ENCODE measurements at places on chromosomes 2 and 18. TPM values are rescaled to one million over a fixed set of nuclear protein-coding genes. Genes with fewer than 3 reads are reported as not detected.

CYP1B1 gene
- 6.9 TPM for total RNA-seq

DNA sequence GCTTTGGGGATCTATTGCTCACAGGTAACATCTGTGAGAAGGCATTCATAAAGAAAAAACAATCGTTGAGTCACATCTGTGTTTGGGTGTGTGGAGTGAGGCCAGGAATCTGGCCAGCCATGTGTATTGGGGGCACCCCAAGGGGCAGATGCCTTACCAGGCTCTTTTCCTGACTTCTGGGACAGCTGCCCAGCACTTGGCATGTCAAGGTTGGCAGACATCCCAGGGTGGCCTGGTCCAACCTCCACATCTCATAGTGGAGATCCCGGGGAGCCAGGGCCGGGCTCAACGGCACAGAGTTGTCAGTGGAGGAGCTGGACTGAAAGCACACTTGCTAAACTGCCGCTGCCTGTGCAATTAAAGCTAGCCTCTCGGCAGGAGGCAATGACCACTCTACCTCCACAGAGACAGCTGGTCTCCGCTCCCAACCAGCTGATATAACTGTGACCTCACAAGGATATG, 75.3 kb upstream of the MGAT4A start:
- peak; percentile 82 for DNase-seq

DNA sequence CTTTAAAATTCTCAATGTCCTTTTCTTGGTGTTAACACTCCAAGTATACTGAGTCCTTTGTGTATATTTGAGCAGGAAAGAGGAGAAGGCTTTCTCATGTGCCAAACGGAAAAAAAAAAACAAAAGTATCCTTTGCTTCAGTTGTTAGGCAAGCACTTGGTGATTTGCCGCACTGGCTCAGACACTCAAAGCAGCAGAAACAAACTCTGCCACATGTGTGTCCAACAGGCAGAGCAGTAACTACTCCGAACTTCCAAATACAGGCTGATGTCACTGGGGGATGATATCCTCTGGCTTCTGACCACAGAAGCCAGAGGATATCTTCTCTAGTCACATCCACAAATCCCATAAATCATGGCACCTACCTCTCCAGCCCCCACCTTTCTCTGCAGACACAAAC, 108.0 kb upstream of the SALL3 start:
- no peak for DNase-seq

DNA sequence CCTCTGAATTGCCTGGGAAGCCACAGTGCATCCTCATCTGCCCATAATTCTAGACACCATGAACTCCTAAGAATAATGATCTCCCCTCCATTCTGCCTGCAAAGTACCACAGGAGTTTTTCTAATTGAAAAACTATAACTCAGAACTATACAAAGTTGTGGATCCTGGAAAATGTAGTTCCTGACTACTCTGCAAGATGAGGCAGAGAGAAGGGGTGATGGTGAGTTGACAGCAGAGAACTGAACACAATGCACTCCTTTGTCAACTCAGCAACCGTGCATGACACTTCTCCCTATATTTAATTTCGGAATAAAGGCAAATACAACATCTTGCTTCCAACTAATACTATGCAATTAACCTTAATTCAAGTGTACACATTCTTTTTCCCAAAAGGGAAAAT, 471.1 kb upstream of the FAM98A start:
- no peak for DNase-seq

- DNase-seq: no peak
Observed at GRCh38 chr2:65532326-65532725, 99.9 kb upstream of the SPRED2 start.

NYAP2 gene
- not detected for total RNA-seq

GRCh38 chr2:20620271-20620681, 30.6 kb downstream of the HS1BP3 start:
- DNase-seq: no peak

Measured in right lobe of liver (tissue), 6 donors.